Naive thymus-derived CD4-positive, alpha-beta T cell (primary cell): ENCODE measurements at places on chromosomes 1 and 21. TPM values are rescaled to one million over a fixed set of nuclear protein-coding genes. Genes with fewer than 3 reads are reported as not detected.

DNA sequence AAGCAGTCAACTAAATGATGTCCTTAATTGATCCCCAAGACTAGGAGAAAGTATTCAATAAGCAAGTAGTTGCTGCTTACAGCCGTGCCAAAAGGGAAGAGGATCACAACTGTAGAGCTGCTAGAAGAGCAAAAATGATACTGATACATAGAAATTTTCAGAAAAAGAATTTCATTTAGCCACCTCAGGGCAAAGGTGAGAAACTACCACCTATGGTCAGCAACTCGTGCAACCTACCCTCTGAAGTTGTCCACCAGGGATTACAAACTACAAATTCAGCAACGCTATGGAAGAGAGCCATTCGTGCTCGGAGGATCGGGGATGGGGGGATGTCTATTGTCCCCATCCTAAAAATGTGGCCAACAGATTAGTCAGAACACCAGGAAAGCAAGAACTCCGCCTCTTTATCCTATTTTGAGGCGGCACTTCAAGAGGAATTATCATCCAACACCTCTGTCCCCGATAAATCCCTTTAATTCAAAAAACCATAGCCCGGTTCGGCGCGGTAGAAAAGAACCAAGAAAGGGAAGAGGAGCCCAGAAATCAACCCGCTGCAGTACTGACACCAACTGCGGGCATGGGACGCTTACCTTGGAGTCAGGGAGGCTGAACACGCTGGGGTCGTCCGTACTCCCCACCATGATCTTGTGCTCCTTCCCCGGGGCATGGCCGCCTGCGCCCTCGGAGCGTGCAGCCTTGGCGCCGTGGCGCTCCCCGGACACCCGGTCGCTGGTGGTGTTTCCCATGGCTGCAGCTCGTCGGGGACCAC, 687 bp downstream of the PRKAB2 start:
- H3K36me3 ChIP-seq: peaks cover 6% of the 10 kb centered on the region
- no peak for DNase-seq
- peaks cover 15% of the 10 kb centered on the region for H3K4me1 ChIP-seq
- peak overlapping the region; percentile 76 for H3K27ac ChIP-seq
- no peaks in the 10 kb centered on the region for H3K27me3 ChIP-seq

- H3K4me3 ChIP-seq: no peak overlapping the region
- no peaks in the 10 kb centered on the region for H3K4me1 ChIP-seq
- H3K36me3 ChIP-seq: no peaks in the 10 kb centered on the region
- H3K27me3 ChIP-seq: no peaks in the 10 kb centered on the region
Observed at GRCh38 chr1:87017998-87018672, 103.7 kb downstream of the HS2ST1 start.

DNA sequence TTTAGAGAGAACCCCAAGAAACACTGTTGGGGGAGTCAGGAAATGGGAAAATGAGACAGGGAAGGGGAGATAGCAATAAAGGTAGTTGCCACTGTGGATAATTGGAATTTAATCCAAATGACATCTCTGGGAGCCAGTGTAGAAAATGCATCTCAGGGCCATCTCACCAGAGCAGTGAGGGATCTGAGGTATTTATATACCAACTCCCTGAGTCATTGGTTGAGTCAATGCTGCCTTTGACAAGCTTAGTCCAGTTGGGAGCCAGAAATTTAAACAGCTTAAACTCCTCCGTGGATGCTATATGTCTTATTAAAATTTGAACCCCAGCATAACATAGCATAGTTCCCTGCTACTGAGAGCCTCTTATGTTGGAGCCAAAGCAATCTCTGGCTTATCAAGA, 140.3 kb downstream of the SLC30A10 start:
- no peak overlapping the region for H3K27ac ChIP-seq
- no peak overlapping the region for H3K4me3 ChIP-seq
- H3K27me3 ChIP-seq: no peaks in the 10 kb centered on the region
- H3K36me3 ChIP-seq: no peaks in the 10 kb centered on the region
- DNase-seq: no peak

- peaks cover 6% of the 10 kb centered on the region for H3K36me3 ChIP-seq
- DNase-seq: no peak
- no peaks in the 10 kb centered on the region for H3K27me3 ChIP-seq
Observed at GRCh38 chr1:52798331-52798730, 44.2 kb upstream of the ZYG11A start.

- no peak overlapping the region for H3K27ac ChIP-seq
- H3K27me3 ChIP-seq: no peaks in the 10 kb centered on the region
- no peaks in the 10 kb centered on the region for H3K4me1 ChIP-seq
Observed at GRCh38 chr21:45788198-45788597, 144.7 kb downstream of the PCBP3 start.

DNA sequence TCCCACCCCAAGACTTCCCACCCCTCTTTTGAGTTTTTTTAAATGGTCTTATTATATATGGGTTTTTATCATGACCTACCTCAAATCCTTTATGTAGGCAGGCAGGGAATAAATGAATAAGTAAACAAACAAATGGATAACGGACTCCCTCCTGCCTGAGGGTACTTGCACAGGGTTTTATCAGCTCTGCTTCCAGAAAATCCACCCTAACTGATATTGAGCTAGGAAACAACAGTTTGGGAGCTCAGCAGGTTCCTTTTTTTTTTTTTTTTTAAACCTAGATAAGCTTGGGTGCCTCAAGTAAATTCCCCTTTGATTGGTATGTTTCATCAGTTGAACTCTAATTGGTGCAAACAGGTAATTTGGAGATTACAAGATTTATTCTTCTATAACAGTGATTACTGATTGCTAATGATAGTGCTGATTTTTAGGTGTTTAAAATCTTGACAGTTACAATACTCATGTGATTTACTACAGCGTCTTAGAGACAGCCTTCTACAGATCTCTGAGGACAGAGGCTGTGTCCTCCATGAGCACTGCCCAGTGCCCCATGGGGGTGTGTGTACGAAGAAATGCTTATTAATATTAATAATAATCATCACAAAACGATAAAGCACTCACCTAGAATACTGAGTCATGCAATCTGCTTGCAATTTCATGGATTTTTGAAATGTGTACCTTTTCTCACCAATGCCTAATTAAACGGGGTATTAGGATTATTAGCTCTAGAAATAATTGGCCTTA, 347.4 kb downstream of the RRAGC start:
- no peak overlapping the region for H3K4me3 ChIP-seq
- no peak for DNase-seq

GRCh38 chr1:25369241-25369640, 31.1 kb downstream of the TMEM50A start:
- no peaks in the 10 kb centered on the region for H3K36me3 ChIP-seq
- no peak overlapping the region for H3K27ac ChIP-seq
- no peaks in the 10 kb centered on the region for H3K27me3 ChIP-seq
- no peak for DNase-seq

DNA sequence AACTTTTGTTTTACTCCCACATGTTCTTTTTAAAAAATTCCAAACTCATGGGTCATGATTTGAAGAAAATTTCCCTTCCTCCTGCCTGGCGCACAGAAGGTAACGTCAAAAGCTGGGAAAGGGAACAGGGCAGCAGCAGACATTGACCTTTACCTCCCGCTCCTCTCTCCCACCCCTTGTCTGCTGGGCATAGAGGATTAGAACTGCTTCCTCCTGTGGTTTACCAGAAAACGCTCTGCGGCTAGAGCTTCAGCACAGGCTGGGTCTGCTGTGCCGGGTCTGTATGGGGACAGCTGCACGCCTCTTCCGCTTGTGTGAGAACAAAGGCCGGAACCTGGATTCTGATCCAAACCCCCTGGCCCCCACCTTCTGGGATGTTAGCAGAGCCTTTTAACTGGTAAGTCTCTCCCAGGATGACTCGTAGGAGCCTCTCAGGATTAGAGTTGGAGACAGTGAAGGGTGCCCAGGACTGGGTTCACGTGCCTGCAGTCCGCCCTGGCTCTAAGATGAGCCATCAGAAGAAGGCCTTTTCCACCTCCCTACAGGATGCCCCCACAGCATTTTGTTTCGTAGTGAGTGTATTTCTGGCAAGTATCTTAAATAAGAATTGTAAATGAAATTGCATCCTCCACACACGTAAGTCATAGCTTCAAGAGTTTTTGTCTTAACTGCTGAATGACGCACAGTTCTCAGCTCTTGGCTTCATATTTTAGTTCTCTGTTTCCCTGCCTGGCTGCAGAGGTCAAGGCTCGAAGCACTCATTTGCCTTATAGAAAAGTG, 5.2 kb downstream of the H6PD start:
- peaks cover 22% of the 10 kb centered on the region for H3K4me1 ChIP-seq
- DNase-seq: no peak
- no peaks in the 10 kb centered on the region for H3K27me3 ChIP-seq
- H3K36me3 ChIP-seq: no peaks in the 10 kb centered on the region

- H3K4me1 ChIP-seq: peaks cover 21% of the 10 kb centered on the region
- peak; percentile 61 for DNase-seq
- H3K27me3 ChIP-seq: no peaks in the 10 kb centered on the region
Observed at GRCh38 chr21:46639489-46640386, 4.3 kb downstream of the PRMT2 start.

DNA sequence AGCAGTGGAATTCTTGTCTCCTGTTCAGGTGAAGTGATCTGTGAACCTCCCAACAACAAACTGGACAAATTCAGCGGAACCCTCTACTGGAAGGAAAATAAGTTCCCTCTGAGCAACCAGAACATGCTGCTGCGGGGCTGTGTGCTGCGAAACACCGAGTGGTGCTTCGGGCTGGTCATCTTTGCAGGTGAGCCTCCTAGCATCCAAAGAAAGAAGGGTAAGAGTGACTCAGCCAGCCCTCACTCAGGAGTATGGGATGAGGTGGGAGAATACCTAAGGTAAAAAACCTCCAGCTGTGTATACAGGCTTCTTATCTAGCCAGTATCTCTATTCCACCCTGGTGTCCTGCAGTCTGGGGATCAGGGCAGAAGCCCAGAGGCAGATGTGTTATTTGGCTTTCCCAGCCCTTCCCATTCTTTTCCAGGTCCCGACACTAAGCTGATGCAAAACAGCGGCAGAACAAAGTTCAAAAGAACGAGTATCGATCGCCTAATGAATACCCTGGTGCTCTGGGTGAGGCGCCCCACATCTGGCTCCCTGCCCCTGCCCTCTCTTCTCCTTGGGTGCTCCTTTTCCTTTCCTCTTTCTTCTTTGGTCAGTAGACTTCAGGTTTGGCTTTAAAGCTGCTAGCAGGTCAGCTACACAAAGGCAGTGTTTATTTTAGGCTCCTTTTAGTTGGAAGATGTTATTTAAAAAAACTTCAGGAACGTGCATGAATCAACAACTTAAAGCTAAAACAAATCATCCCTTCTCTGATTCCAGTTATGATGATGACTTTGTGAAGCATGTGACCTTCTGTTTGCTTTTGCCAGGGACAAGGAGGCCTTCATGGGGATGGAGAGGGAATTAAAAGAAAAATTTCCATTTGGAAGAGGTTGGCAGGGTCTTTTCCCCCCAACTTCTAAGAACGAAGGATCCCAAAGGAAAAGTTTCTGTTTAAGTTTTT, 9.0 kb downstream of the ATP8B2 start:
- H3K4me3 ChIP-seq: peak overlapping the region; percentile 23
- H3K27ac ChIP-seq: peak overlapping the region; percentile 68
- peaks cover 73% of the 10 kb centered on the region for H3K4me1 ChIP-seq
- peaks cover 15% of the 10 kb centered on the region for H3K36me3 ChIP-seq
- no peaks in the 10 kb centered on the region for H3K27me3 ChIP-seq

DNA sequence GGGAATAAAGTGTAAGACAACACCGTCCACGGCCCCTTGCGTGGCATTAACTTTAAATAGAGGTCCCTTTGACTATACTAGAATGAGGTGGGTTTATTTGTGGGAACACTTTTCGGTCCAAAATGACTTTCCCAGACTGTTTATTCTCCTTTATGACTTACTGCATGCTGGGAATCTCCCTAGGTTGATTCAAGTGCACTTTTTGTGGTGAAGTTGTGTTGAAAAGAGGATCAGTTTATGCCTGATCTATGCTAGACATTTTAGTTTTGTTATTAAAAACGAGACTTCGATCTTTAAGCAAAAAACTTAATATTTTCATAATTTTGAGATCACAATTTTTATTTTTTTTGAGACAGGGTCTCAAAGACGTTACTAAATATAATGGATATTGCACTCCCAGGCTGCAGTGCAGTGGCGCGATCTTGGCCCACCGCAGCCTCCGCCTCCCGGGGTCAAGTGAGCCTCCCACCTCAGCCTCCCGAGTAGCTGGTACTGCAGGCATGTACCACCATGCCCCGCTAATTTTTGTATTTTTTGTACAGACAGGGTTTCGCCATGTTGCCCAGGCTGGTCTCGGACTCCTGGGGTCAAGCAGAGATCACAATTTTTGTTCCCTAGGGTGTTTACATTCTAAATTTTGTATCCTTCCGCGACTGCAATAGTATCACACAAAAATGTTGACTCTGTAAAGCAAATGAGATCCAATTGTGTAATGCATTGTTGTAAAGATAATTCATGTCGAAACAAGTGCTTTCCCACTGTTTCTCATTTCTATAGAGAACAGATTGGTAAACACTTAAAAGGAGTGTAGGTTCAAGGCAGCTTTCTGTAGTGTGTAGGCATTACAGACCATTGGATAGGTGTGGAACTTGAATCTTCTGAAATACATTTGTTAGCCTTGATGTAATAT, 1.6 kb downstream of the CDC42 start:
- H3K4me1 ChIP-seq: peaks cover 49% of the 10 kb centered on the region
- no peaks in the 10 kb centered on the region for H3K36me3 ChIP-seq
- peak overlapping the region; percentile 72 for H3K4me3 ChIP-seq
- H3K27ac ChIP-seq: peak overlapping the region; percentile 98

- no peak for DNase-seq
- H3K4me1 ChIP-seq: no peaks in the 10 kb centered on the region
- no peaks in the 10 kb centered on the region for H3K36me3 ChIP-seq
- no peak overlapping the region for H3K4me3 ChIP-seq
Observed at GRCh38 chr1:201778279-201779065, 50.5 kb upstream of the IPO9 start.

DNA sequence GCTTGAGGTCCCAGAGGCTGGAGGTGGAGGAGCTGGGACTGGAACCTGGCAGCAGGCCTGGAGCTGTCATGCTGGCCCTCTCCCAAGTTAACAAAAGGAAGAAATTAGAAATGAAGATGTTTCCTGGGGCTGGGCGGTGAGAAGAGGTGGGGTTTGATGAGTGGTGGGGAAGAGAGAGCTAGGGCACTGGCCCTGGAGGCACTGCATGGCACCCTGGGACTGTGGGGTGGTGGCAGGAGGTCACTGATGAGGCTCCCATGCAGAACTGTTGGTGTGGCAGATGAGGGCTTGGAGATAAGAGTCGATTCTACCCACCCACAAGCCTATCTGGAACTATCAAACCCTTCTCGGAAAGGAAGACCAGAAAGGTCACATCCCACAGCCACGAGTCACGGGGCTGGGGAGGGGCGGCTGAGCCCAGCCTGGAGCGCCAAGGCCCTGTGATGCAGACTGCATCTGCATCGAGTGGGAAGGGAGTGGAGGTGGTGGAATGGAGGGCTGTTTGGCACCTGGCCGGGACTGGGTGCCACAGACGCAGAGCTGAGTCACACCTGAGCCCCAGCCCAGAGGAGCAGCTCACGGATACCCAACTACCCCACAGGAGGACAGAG, 29.4 kb downstream of the MRPL37 start:
- H3K36me3 ChIP-seq: no peaks in the 10 kb centered on the region
- no peak overlapping the region for H3K27ac ChIP-seq
- no peaks in the 10 kb centered on the region for H3K27me3 ChIP-seq
- no peaks in the 10 kb centered on the region for H3K4me1 ChIP-seq

Gene OLFML2B
- total RNA-seq: 0.47 TPM

Gene FABP3
- not detected for total RNA-seq

Gene OR2G6
- not detected for total RNA-seq

Gene TLCD4
- total RNA-seq: not detected in 2 replicates

Gene MATN1
- 0.22 TPM for total RNA-seq
